Kidney (tissue), 22 donors: ENCODE measurements at places on chromosomes 6 and 20. TPM values are rescaled to one million over a fixed set of nuclear protein-coding genes. Genes with fewer than 3 reads are reported as not detected.
A peak's percentile ranks its signal among the peaks of the same experiment; 100 is the strongest.

- DNase-seq: no peak
Measured at GRCh38 chr6:152110886-152111820, 303.7 kb downstream of the ESR1 start.

DNA sequence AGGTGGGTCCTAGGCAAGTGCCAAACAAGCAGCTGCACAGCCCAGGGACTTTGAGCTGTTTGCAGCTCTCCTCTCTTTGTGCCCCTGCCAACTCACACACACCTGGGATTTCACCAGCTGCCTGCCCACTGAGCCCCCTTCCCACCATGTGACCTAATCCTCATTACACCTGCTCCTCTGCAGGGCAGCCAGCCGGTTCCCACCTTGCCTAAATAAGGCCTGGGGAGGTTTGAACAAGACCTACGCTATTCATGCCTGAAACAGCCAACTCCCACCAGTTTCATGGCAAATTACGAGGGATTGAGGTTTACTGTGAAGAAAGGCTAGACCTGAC, 92.6 kb upstream of the SOX4 start:
- DNase-seq: peak; percentile 77

GRCh38 chr6:42260972-42261371, 43.3 kb upstream of the MRPS10 start:
- no peak for DNase-seq

DNA sequence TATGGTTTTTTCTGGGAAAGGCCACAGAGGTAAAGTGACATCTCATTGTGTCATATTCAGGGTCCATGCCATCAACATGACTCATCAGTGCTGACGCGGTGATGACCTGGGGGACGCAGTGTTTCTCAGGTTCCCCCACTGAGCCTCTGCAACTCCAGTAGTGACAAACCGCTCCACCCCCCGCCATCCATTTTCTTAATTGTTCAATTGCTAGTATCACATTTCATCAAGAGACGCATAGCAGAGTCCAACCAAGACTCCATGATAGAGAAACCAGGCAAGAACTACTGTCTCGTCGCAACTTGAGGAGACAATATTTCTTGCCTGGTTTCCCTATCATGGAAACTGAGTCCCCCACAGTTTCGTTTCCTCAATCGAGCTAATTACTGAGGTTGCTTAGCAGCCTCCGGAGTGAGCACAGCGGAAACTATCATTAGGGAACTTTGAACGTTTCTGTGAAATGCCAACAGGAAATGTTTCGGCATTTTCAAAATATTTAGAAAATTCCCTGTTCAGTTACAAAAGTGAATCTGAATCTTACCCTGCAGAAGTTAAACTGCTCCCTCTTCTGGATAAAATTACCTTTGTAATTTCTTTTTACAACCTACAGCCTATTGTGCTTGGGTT, 12.2 kb upstream of the SERPINB1 start:
- DNase-seq: peak; percentile 92

DNA sequence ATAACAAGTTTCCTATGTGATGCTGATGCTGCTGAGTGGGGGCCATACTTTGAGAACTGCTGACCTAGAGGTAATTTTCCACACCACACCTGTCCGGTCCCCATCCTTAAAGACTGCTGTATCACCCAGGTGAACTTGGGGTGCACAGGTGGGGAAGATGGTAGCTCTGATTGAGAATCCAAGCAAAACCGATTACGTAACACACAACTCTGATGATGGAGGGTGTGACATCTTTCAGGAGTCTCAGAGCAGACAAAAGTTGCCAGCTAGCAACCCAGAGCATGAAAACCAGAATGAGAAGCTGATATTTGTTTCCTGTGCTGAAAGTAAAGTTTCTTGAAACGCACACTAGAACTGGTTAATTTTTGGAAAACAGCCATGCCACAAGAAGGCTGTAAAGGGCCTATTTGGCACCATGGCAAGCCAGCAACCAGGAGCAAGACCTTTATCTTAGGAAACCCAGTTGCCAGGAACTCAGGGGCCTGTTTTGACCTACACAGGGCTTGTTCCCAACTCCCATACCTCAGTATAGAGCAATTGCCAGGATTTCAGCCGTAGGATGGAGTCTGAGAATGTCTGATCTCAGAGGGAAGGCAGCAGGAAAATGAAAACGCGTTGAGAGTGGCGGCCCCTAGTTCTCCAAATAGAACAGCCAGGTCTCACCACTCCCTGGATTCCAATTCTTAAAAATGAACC, 21.6 kb upstream of the TBC1D7 start:
- no peak for DNase-seq

COL19A1 gene
- polyA plus RNA-seq: 0.60 TPM

TAGAP gene
- polyA plus RNA-seq: 0.45 TPM
